ENCODE measurements at places on chromosomes 2 and 18. TPM values are rescaled to one million over a fixed set of nuclear protein-coding genes. Genes with fewer than 3 reads are reported as not detected.

SNORC gene
- 1.2 TPM for total RNA-seq

ESCO1 gene
- total RNA-seq: 20.0 TPM

TMEM198 gene
- 3.4 TPM for total RNA-seq

FAM110C gene
- total RNA-seq: 0.47 TPM

ANXA4 gene
- 49.0 TPM for total RNA-seq

HMSD gene
- 25.0 TPM for total RNA-seq

TXNDC2 gene
- not detected for total RNA-seq

RNF152 gene
- total RNA-seq: 0.92 TPM

GPBAR1 gene
- total RNA-seq: 0.68 TPM

LONRF2 gene
- 0.23 TPM for total RNA-seq

ASPRV1 gene
- 1.4 TPM for total RNA-seq

ABCB11 gene
- not detected for total RNA-seq

RNPEPL1 gene
- total RNA-seq: 60.7 TPM

SERPINB11 gene
- not detected for total RNA-seq

PUS10 gene
- 8.4 TPM for total RNA-seq

GPR17 gene
- total RNA-seq: not detected

GALNT13 gene
- total RNA-seq: 0.19 TPM

BBS5 gene
- 4.3 TPM for total RNA-seq

GPR45 gene
- total RNA-seq: not detected

Measured in activated CD4-positive, alpha-beta T cell treated with anti-CD3 and anti-CD28 coated beads, Interleukin-2, amount 10 ng/mL, durations not matched to agents 24 days and 14 days (primary cell).